ENCODE measurements at places on chromosomes 7 and 10.

DNA sequence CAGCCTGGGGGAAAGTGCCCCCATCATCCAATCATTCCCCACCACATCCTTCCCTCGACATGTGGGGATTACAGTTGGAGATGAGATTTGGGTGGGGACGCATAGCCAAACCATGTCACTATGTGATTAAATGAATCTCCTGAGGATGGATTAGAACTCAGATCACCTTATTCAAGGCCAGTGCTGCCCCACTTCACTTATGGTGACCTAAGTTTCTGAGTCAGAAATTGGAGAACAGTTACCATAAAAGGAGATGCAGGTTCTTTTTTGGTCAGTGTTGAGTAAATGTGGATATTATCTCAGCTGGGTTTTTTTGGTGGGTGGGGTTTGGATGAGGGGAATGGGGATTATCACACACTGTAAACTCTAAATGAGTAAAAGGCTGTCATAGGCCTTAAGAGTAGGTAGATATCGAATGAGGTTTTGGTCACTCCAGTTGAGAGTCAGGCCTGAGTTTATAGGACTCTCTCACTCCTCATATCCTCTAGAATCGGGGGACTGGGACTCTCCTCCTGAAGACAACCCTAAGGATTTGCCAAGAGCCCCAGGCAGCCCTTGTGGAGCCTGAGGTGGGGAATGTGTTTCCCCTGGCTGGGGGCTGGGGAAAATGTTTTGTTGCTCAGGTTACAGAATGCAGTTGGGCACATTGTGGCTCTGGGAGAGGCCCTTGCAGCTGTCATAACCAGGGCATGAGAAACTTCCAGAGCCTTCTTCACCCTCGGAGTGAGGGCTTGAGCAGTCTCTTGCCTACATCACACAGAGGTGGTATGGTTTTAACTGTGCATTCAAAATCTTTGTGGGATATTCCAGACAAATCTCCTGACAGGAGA is 213.0 kb downstream of the BAMBI start:
- no peak for DNase-seq

- DNase-seq, result no peak
Measured at GRCh38 chr7:41795276-41795833, 92.5 kb upstream of the INHBA start.

- DNase-seq, result no peak
Measured at GRCh38 chr10:125475815-125476214, 207.1 kb downstream of the TEX36 start.

DNA sequence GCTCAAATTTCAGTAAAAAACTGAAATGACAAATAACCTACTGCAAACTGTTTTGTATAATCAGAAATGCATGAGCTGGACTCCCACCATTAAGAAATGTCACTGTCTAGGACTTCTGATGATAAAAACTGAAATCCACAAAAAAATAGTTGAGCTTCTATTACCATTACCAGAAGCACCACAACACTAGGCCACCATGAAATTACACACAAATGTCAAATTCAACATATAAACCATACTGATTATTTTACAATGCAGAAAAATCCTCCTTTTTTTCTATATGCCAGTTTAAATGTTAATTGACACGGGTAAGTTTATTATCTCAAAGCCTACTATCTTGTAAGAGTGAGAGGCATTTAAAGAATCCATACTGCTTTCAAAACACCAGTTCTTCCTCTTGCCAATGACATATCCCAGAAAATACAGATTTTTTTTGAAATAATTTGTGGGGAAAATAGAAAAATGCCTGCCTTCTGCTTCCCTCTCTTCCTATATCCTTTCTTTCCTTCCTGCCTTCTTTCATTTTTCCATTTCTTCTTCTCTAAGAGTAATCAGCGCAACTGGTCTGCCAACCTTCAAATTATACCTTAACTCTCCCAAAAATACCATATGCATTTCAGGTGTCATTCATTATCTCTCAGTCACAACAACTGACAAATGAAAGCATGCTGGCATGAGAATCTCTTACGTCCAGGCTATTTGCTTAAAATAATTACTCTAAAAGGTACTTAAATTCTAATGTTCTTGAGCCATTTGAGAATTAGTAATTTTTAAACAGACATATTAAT is 12.3 kb downstream of the PDK4 start:
- DNase-seq, result no peak

DNA sequence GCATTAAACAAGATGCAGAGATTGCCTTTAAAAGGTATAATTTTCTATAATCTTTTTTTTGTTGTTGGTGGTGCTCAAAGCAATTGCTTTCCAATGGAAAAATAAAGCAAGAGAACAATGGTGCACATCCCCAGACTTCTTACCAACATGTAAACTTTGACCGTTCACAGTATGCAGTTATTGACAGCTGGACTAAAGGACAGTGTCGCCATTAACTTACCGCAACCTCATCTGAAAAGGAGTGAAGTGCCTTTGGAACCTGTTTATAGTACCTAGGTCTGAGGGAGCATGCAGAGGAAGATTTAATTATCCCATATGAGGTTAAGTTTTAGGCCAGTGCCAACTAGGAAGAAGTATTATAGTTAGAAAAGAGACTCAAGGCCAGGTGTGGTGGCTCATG is 654.5 kb downstream of the PARD3 start:
- DNase-seq, result no peak

DNA sequence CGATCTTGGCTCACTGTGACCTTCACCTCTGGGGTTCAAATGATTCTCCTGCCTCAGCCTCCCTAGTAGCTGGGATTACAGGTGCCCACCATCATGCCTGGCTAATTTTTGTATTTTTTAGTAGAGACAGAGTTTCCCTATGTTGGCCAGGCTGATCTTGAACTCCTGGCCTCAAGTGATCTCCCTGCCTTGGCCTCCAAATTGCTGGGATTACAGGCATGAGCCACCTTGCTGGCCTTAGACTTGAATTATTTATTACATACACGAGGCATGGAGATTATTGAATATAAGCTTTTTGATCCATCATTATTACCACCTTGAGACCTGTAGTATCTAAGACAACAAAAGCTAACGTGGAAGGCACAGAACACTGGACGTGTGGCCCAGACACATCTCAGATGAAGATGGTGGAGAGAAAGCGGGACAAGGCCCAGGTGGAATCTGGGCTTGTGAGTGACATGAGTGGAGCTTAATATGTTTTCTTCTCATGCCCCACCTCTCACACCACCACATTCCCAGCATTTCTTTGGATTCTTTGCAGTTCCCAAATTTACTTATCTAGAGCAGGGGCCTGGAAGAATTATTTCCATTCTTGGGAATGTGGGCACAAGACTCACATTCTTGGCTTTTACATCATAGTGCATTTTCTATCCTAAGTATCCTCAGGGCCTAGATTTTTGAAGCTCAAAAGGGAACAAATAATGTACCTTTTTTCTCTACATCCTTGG is 76.6 kb downstream of the SUGCT start:
- DNase-seq, result no peak
